ENCODE measurements at places on chromosomes 1 and 21. TPM values are rescaled to one million over a fixed set of nuclear protein-coding genes. Genes with fewer than 3 reads are reported as not detected.

DNA sequence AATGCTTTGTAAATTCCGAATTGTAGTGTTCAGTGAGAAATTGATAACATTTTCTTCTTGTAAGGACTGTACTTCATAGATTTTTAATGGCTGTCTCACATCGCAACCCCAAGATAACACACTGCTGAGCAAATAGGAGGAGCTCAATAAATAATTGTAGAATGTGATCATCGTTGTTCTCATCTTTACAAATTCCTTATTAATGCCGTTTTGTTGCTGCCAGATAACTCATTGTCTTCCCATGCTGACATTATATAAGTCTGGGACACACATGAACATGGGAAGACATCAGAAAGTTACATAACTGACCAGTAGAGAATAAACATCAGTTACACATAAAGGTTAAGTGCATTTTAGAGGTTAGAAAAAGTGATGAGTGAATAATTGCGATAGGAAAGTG, 46.4 kb upstream of the TSPAN2 start:
- DNase-seq, result no peak

Gene PITHD1
- 49.2 TPM for polyA plus RNA-seq

DNA sequence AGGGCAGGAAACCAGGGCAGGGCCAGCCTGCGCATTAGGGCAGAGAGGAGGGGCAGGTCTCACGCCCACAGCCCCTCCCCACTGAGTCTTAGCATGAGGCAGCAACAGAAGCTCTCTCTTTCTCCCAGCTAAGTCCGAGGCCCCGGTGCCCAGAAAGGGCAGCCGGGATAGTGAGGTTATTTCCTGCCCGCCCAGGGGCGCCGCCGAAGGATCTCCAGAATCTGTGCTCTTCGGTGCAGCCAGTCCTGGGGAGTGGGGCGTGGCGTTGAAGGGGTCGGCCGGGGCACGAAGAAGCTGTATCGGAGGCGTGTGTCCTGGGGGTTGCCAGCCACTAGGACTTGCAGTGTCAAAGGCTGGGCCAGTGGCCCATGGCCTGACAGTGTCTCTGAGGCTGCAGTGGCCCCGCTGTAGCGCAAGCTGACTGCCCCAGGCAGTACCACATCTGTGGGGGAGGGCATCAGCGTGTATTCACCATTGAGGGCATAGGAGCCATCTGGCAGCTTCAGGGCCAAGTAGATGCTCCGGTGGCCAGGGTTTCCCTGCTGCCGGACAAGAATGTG, 7.8 kb downstream of the ADAMTS4 start:
- no peak for DNase-seq

DNA sequence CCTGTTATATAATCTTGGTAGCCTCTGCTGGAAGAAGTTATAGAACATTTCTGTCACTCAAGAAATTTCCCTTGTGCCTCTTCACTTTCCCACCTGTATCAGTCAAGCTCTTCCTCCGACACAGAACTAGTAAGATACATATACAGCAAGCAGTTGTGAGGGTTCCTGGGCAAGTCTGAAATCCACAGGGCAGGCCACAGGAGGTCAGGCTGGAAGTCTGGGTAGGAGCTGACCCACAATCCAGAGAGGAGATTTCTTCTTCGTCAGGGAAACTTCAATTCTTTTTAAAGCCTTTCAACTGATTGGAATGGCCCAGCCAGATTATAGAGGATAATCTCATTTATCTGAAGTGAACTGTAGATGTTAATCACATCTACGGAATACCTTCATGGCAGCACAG, 96.4 kb upstream of the FMN2 start:
- DNase-seq, result no peak

- DNase-seq, result no peak
These were observed 12.6 kb upstream of the PLEKHG5 start for GRCh38 chr1:6503884-6504602.

GRCh38 chr1:218585511-218586184, 240.5 kb downstream of the TGFB2 start:
- no peak for DNase-seq

Gene C4BPB
- 0.46 TPM for polyA plus RNA-seq

DNA sequence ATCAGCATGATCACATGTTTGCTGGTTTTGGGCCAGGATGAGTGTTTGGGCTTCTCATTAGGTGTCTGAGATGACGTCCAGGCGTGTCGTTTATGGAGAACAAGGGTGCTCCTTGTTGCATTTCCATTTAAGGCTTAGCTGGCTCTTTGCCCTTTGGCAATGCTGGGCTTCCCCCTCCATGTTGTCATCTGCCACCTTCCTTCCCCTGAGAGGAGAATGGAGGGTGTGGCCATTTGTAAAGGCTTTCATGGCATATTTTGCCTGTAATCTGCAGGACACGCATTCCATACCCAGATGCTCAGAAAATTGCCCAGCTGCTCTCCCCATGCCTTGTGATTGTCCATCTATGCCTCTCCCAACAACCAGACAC, 27.7 kb downstream of the PKP1 start:
- no peak for DNase-seq

Gene ARID4B
- 19.1 TPM for polyA plus RNA-seq

GRCh38 chr1:155873860-155874259, 14.5 kb downstream of the SYT11 start:
- DNase-seq, result no peak

Gene OR2T29
- not detected for polyA plus RNA-seq

- no peak for DNase-seq
These were observed 433 bp downstream of the TMEM200B start for GRCh38 chr1:29123053-29123886.

GRCh38 chr21:14554948-14555347, 8.8 kb upstream of the SAMSN1 start:
- no peak for DNase-seq

DNA sequence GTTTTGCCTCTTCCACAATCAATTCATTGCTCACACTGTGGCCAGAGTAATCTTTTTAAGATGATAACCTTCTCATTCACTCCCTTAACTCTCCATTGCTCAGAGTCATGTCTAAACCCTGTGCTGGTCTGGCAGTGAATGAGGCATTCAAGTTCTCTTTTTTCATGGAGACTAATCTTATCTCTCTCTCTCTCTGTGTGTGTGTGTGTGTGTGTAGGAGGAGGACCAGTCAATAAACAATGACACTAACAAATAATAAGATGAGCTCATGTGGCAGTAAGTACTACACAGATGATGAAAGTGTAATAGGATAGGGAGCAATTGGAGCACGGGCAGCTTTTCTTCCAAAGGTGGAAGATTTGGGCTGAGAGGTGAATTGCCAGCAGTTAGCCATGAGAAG, 122.0 kb upstream of the B3GALT2 start:
- DNase-seq, result no peak

DNA sequence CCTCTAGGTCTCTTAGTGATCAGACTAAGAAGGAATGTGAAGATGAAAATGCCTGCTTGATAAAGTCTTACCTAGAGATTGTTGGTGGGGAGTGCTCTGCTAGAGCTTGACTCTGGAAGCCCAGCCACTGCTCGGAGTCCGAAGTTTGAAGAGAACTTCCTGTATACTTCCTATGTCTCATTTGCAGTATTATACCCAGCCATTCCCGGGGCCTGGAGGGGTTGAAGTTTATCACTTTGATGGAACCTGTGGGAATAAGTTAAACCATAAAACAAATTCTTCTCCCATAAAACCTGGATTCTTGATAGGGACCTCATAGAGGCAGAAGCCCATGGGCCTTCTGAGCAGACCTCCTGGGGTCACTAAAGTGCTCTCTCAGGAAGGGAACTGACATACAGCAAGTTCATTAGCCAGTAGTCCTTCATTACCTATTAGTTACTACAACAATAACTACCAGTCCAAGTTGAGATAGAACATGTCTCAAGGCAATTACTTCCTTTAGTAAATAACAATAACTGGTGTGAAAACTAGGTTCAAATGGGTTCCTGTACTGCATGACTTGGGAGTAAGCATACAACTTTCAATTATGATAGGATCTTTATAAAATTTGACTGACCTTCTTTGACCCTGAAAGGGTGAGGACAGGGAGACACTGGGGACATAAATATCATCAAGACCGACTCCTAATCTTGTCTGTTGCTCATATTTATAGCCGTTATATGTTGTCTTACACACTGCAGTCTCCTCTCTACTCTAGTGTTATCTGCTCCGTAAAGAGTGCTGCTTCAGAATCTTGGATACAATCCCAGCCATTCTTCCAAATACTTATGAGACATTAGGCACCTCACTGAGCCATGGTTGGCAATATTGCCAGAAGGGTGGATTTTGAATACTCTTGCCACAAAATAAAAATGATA, at the start of gene OR6N1:
OR6N1 (minus strand) TSS at position 246 of the 917 bp plus-strand sequence. CDS start 5,513 bp downstream, outside the sequence.
- DNase-seq, result no peak

GRCh38 chr1:245298781-245299180, 144.0 kb downstream of the KIF26B start:
- DNase-seq, result no peak

DNA sequence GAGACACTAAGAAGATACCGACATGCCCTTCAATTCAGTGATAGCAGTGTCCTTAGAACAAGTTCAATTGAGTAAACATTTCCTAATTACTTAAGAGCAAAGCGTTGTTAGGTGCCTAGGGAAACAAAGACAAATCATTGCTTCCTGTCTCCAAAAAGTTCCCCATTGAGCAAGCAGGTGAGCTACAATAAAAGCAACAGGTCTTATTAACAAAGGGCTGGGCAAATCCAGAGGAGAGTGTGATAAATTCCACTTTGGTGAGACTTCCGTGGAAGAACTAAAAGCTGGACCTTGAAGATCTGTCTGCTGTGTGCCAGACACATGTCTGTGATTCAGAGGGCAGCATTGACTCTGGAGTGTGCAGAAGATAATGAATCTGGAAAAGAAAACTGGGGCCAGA, 1.9 kb upstream of the TUT4 start:
- DNase-seq, result no peak

GRCh38 chr1:226555092-226555491, 6.5 kb downstream of the STUM start:
- no peak for DNase-seq

Gene OR2M2
- not detected for polyA plus RNA-seq

Gene TTC22
- 1.0 TPM for polyA plus RNA-seq

GRCh38 chr1:5907966-5908365, 84.3 kb downstream of the NPHP4 start:
- no peak for DNase-seq

Gene PROK1
- polyA plus RNA-seq, result 5.3 TPM

Gene HAO2
- 0.09 TPM for polyA plus RNA-seq

DNA sequence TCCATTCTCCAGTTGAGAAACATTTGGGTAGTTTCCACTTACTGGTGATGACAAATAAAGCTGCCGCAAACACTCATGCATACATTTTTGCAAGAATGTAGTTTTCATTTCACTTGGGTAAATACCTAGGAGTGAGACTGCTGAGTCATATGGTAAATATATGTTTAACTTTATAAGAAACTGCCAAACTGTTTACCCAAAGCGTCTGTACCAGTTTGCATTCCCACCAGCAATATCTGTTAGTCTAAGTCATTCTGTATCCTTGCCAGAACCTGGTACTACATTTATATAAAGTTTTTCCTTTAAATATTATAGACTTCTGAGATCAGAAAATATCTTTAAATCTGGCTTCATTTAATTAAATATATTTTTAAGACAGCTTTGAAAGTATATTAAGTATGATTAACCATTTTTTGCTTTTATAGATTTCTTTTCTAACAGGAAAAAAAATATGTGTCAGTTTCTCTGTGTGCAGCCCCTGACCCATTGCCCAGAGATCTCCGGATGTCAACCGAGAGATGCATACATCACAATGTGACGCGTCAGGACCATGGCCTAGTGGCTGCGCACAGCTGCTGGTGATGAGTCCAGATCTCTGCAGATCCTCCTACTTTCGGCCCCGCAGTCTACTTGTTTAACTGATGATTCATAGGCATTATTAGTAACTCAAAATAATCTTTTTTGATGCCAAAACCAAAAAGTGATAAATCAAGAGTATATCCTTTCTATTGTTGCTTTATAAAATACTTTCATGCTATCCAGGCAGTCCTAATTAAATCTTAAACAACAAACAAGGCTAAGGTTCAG, 227.1 kb upstream of the MAP1LC3C start:
- no peak for DNase-seq

DNA sequence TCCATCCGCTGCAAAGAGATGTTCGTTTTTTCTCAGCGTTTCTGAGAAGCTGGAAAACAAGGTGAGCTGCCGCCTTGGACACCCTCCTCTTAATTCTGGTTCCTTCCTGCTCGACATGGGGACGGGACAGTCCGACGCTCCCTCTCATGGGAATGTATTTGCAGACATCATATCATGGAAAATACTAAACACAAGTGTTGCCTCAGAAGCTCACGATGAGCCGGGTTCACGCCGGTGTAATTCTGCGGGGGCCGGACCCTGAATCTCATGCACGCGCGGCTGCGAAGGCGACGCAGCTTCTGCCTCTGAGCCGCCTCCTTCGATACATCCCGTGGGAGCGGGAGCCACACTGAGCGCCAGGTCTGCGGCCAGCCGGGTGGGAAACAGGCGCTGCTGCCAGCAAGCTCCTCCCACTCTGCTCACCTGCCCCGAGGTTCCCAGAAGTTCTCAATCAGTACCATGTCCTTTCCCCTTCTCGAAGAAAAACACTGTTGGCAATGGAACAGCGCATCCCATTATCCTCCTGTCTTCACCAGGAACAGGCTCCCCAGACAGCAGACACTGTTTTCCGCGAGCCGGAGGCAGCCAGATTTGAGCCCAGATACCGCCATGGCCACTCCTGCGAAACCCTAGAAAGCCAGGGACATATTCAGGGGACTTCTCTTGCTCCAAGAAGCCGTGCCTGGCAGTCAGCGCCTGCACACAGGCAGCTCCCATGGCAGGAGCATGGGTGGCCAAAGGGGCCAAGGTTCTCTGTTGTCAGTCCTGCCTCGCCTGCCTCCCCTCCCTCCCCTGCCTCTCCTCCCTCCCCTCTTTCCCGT, 98.0 kb downstream of the WDR4 start:
- no peak for DNase-seq

DNA sequence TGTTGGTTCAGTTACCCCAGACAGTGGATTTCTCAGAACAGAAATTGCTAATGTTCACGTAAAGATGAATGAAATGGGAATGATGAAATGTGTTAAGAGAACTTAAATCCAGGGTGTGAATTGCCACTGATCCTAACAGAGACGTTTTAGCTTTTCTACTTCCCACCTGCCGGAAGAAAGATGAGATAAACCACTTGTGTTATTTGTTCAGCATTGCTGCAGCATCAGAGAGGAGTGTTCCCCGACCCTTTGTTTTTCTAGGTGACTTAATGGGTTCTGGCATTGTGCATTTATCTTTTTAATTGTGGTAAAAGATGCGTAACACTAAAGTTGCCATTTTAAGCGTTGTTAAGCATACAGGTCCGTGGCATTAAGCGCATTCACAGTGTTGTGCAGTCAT, 122.3 kb downstream of the GALNT2 start:
- DNase-seq, result no peak

DNA sequence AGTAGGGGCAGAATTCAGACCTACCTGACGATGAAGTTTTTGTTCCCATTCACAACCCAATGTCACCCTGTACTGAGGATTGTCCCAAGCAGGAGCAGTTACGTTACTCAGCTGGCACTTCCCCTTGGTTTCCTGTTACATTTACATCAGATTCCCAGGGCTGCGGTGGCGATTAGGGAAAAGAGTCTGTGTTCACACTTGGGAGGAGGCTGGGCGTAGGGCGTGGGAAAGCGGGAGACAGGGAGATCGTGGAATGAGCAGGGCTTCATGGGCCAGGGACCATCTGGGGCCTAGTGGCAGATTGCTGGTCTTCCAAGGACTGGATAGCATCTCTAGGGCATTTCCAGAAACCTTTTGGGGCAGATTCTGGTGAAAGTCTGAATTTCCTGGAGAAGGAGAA, 39.0 kb downstream of the TBX19 start:
- DNase-seq, result no peak

GRCh38 chr1:201585093-201585483, 46.2 kb downstream of the NAV1 start:
- no peak for DNase-seq

Gene C8A
- 0.16 TPM for polyA plus RNA-seq

GRCh38 chr1:52769346-52770033, 43.2 kb downstream of the ZYG11B start:
- no peak for DNase-seq

- no peak for DNase-seq
These were observed 1.7 kb downstream of the INKA2 start for GRCh38 chr1:111737216-111738132.

Gene MAP3K7CL
- polyA plus RNA-seq, result 4.4 TPM
